A549 treated with Hydrocortisone at 1 μM for 4 hours (cell line): ENCODE measurements at places on chromosomes 7 and 10. TPM values are rescaled to one million over a fixed set of nuclear protein-coding genes. Genes with fewer than 3 reads are reported as not detected.

Gene NYAP1
- total RNA-seq = 3.0 to 7.0 TPM (median 5.1 TPM) in 5 replicates

Gene DGKI
- total RNA-seq = 0.02 to 0.82 TPM (median 0.43 TPM) in 5 replicates

Gene OR2A5
- total RNA-seq = not detected in 5 replicates

Gene CPEB3
- total RNA-seq = 0.26 to 0.40 TPM (median 0.33 TPM) in 5 replicates

Gene PNLIPRP2
- total RNA-seq = 0.07 to 0.30 TPM (median 0.09 TPM) in 4 of 5 replicates, not detected in the other

Gene PNLIPRP3
- 0.03 to 0.05 TPM in 2 of 5 replicates, not detected in the others for total RNA-seq

Gene GNGT1
- not detected in 5 replicates for total RNA-seq

Gene LLCFC1
- not detected in 5 replicates for total RNA-seq
